CD4-positive, alpha-beta T cell treated with Interleukin-4 for 1 hour (primary cell): ENCODE measurements at places on chromosomes 7 and 10.
A peak's percentile ranks its signal among the peaks of the same experiment; 100 is the strongest.

DNA sequence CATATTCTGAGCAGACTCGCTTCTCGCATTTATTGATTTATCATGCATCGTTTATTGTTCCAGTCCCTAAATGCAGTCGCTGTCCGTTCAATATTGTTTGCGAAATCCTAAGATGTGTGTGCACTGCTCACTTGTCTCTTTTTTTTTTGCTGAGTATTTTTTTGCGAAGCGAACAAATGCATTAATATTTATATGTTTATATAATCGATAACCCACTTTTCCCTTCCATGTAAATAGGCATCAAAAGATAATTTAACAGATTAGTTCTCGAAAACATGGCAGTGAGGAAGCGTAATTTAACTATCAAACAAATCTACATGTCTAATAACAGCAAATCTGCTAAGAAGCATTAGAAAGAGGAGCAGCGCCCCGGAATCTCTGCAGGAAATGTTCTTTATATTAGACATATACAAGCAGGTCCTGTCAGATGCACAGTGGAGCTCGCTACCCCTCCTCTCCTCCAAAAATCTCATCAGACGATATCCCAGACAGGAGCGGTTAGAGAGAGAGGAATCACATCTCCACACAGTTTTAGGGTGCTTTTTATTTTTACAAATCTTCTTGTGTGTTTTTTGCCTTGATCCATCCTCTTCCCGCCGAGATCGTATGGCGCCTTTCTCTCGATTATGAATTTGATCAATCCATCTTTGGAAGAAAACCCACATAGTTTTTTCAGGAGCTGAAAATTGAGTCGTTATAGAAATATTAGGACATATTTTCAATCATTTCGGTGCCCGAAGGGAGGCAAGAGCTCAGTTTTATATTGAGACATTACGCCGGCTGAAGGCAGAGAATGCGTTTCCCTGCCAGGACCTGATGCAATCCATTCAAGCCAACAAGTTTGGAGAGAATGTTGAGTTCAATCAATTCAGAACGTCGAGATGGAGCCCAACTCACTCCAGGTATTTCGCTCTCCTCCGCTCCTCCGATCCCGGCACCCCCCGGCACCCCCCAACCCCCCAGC, at the start of gene ARID5B:
Gene ARID5B, plus strand, starts transcription at position 871 of the 964 bp plus-strand sequence. Its CDS starts 11 bp downstream, at position 882.
- peak; percentile 78 for DNase-seq

- DNase-seq, result no peak
Measured at GRCh38 chr10:767211-767610, 77.7 kb upstream of the DIP2C start.

- peak; percentile 76 for DNase-seq
Measured at GRCh38 chr7:64876792-64877713, 26.0 kb upstream of the ZNF273 start.

DNA sequence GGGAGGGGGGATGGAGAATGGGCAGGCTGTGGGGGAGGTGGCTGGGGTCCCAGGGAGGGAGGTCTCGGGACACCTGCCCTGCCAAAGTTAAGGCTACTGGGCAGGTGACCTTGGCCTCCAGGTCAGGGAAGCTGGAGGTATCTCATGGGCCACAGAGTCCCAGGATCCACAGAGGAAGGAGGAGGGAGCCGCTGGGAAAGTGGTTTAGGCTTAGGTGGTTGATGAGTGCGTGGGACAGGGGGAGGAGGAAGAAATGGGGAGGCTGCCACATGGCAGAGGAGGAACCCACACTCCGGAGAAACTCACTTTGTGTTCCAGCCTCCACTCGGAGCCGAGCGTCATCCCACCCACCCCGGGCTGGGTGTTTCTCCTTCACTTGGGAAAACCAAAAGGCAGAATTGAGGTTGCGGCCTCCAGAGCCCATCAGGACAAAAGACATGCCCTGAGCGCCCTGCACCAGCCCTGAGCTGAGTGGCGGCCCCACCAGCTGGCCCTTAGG, 46.1 kb downstream of the ASB13 start:
- no peak for DNase-seq
